GDM1 (cell line): ENCODE measurements at places on chromosomes 11 and 22.

GRCh38 chr11:7591107-7591894 lies 77.5 kb downstream of the PPFIBP2 start:
- no peak for DNase-seq

- peak; percentile 26 for DNase-seq
Measured at GRCh38 chr11:96207459-96208449, 135.2 kb downstream of the MAML2 start.

DNA sequence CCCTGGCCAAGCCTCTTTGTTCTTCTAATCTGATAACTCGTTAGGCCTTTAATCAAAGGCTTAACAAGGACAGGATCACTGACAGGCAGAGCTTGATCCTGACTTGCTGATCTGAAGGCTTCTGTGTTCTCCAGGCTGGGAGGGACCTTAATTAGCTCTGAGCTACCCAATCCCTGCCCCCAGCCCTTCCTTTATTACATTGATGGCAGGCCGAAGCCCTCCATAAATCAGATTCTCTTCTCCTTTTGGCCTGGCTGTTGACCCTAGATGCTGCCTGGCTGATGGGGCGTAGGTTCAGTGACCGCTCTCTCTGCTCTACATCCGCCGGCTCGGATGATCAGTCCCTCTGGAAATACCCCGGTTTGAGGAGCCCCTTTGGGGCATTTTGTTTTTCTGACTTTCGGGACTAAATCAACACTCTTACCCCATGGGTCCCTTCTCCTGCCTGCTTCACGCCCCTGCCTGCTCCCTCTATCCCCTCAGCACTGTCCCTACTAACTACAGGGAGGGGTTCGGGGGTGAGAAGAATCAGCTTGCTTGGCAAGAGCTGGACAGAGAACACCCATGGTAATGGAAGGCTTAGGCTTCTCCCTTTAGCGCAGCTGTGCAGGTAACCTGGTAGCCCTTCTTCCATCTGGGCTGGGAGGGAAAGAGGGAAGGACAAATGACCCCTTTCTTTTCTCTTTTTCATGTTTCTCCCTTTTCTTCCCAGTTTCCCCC lies 10.0 kb upstream of the RRM1 start:
- no peak for DNase-seq

DNA sequence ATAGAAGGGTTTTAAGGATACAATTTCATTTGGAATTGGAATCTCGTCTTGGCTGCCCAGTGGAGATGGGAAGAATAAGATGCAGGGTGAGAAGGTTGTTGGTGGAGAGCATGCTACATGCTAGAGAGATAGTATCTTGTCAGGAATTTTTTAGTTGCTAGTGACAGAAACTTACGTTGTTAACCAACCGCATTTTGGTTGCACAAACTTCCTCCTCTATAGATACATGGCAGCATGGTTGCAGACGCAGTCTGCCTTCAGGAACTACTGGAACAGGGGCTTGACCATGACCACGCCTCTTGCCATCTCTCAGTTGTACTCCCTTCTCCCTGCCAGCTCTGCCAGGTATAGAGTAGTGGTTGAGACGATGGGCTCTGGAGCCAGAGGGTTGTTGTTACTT lies 13.5 kb upstream of the CCDC90B start:
- no peak for DNase-seq

GRCh38 chr11:22491555-22492225 lies 133.9 kb downstream of the FANCF start:
- DNase-seq: no peak

DNA sequence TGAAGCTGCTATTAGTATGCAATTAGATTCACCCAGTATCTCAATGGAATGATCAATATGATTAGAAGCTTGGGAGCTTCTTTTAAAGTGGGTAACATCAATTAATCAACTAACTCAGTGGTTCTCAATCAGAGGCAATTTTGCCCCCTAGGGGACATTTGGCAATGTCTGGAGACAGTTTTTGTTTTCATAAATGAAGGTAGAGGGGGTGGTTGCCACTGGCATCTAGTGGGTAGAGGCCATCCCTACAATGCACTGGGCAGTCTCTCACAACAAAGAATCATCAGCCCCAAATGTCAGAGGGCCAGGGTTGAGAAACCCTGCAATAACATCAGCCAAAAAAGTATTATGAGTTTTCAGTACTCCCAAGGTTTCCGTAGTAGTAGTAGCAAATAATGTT lies 5.9 kb upstream of the AMOTL1 start:
- no peak for DNase-seq

GRCh38 chr11:10591741-10592140 lies 23.3 kb upstream of the LYVE1 start:
- no peak for DNase-seq

DNA sequence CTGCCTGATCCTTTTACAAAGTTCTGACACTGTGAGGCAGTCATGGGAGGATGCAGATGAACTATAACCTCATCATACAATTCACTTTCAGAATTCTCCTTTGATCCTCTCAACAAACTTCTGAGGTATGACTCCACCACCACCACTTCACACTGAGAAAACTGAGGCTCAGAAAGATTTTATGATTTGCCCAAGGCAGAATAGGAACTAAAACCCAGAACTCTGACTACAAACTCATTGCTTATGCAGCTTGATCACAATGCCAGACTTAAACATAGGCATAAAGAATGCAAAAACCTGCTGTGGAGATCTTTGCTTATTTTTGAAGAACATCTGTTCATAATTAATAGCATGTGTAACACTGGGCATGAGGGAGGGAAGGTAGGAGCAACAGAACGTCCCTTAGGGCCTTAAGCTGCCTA lies 20.4 kb downstream of the FAM168A start:
- no peak for DNase-seq

- DNase-seq: no peak
Measured at GRCh38 chr11:132448334-132448995, 1078.0 kb downstream of the NTM start.

DNA sequence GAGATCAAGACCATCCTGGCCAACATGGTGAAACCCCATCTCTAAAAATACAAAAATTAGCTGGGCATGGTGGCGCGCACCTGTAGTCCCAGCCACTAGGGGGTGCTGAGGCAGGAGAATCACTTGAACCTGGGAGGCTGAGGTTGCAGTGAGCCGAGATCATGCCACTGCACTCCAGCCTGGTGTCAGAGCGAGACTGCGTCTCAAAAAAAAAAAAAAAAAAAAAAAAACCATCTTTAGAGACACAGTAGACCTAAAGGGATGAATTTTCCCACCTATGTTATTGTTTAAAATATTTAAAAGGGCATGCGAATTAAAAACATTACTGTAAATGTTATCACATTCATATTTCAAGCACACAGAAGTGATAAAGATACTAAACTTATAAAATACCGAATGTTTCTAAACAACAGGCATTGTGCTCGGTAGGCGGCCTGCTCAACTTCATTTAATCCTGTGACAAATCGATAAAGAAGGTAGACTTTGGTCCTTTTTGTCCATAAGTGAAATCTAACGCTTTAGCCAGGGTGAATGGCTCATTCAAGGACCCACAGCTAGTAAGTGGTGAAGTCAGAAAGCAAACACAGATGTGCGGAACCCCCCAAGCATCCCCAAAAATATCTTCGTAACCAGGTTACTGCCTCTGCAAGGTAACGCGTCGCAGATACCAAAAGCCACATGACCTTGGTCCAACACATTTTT lies 16.1 kb downstream of the NCAPD3 start:
- no peak for DNase-seq

DNA sequence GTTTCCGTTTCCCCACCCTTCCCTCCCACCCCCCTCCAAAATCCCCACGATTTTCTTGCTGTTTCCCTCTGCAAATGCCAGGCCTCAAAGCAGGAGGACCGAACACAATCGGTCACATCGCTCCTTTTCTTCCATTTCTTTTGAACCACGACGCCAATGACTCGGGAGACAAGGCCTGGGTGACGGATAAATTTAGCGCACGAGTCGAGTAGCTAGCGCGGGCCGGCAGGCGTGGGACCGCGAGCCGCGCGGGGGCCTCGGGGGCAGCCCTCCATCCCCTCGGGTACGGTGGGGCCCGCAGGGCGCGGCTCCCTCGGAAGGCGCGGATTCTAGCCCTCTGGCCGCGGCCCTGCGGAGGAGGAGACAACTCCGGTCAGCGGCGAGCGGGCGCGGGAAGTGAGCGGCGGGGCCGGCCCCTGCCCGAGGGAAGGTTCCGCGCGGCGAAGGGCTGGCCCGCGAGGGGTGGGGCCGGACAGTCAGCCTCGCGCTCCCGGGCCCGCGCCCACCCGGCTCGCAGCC lies 414 bp downstream of the JOSD1 start:
- DNase-seq: peak; percentile 69

GRCh38 chr11:100584201-100584985 lies 102.7 kb upstream of the ARHGAP42 start:
- no peak for DNase-seq

- no peak for DNase-seq
Measured at GRCh38 chr22:46560696-46561295, 23.4 kb upstream of the CELSR1 start.

- no peak for DNase-seq
Measured at GRCh38 chr11:19673924-19674729, 38.5 kb upstream of the NAV2 start.

DNA sequence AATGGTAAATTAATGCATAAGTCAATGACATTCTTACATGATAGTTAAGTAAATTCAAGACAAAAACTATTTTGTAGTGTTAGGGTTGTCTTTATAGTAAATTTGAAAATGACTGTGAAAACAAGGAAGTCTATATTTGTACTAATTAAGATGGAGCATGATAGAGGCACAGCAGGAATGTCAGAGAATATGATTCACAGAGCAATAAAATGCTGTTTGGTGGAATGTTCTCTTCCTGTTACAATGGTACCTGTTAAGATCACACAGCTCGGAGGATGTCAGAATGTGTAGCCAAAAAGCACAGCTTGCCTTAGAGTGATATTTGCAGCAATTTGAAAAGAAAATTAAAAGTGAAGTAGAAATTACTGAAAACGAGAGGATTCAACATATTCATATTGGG lies 2339.7 kb upstream of the RAG2 start:
- DNase-seq: no peak

DNA sequence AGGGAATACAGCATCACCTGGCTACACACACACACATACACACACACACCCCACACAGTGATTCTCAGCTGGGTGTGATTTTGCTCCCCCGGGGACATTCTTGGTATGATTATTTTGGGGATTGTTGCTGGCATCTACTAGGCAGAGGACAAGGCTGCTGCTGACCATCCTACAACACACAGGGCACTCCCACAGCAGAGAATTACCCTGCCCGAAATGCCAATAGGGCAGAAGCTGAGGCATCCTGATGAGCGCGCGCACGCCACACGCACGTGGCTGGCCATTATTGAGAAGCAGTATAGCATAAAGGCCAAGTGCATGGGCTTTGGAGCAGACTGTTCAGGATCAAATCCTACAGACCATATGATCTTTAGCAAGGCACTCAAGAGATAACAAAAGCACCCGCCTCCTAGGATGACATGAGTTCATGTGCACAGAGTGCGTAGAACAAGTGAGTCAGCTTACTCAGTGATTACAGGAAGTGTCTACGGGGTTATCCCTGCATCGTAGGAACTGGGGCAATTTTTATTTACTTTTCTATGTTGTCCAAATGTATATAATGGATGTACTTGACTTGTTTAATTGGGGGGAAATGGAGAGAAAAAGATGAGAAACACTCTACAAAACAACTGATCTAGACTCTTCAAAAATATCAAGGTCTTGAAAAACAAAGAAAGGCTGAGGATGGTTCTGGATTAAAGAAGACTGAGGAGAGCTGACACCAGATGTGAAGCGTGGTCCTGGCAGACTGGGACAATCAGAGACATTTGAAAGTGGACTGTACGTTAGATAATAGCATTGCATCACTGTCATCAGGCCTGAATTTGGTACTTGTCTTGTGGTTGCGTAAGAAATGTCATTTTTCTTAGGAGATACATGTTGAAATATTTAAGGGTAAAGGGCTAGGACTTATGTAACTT lies 7.2 kb upstream of the EHD1 start:
- DNase-seq: no peak

GRCh38 chr22:46740910-46741780 lies 3.1 kb upstream of the CERK start:
- no peak for DNase-seq

DNA sequence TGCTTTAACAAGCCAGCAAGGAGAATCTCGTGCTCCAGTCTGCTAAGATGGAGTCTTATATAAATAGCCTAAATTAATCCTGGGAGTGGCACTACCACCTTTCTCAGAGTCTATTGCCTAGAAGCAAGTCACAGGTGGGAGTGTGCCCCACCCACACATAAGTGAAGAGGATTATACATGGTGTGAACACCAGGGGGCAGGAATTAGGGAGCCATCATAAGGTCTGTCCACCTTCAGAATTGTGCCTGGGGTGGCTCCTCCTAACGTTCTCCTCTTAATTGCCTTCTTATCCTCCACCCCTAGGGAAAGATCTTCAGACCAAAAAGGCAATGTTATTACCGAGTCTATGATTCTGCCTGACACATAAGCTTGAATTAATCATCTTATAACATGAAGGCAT lies 276.8 kb upstream of the SESN3 start:
- DNase-seq: no peak

- DNase-seq: no peak
Measured at GRCh38 chr11:8577791-8578581, 16.0 kb downstream of the STK33 start.

- peak; percentile 78 for DNase-seq
Measured at GRCh38 chr11:119694334-119694733, 34.7 kb downstream of the NECTIN1 start.

GRCh38 chr22:43530349-43531201 lies 118.8 kb downstream of the MPPED1 start:
- DNase-seq: no peak

- no peak for DNase-seq
Measured at GRCh38 chr11:35377262-35377661, 42.1 kb downstream of the SLC1A2 start.

DNA sequence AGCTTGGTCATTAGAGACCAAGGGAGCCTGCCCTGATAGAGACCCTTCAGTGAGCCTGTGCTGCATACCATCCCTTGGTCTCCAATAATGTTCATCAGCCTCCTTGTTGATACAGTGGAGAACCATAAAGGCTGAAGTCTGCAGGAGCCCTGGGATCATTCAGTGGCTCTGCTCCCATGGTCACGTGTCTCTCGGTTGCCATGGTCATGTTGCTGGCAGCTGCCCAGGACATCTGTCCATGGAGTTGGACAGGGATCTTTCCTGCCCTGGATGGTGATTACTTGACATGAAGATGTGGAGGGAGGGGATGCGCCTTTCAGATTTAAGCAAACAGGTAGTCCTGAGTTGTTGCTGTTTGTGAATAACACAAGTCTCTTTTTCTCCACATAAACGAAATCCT lies 38.2 kb downstream of the CYB5R2 start:
- DNase-seq: no peak

GRCh38 chr22:17830043-17830961 lies 56.0 kb upstream of the BID start:
- peak; percentile 62 for DNase-seq

GRCh38 chr11:4865855-4866254 lies 15.8 kb upstream of the OR51T1 start:
- no peak for DNase-seq
